Memory B cell (primary cell): ENCODE measurements at places on chromosomes 16 and 17.

DNA sequence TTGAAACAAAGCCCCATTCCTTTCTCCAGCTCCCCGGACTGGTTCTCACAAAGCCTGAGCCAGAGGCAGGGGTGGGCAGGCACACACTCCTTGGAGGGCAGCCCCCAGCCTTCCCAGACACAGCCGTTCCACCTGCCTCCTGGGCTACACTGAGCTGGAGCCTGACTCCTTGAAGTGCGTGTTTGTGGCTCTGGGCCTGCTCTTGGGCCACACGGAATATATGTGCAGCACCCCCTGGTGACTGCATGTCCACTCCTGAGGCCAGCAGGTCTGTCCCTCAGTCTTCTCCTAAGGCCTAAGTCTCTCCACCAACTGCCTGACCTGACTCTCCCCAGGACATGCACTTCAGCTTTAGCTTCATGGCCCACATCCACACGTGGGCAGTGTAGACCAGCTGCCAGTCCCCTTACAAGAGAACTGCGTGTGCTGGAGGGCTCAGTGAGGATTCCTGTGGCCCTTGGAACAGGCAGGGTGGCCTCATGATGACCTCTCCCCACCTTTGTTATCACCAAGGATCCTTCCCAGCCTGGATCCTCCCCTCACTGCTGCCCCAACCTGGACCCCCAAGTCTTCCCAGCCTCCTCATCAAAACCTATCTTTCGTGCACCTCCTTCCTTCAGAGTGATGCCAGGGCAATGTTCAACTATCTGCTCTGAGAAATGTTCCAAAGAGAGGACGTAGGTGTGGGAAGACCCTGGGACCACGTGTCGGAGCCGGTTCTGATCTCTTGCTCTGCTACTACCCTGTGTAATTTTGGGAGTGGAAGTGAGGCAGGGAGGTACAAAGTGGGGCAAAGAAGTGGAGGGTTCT lies 12.4 kb upstream of the SLC6A2 start:
- DNase-seq, result no peak

DNA sequence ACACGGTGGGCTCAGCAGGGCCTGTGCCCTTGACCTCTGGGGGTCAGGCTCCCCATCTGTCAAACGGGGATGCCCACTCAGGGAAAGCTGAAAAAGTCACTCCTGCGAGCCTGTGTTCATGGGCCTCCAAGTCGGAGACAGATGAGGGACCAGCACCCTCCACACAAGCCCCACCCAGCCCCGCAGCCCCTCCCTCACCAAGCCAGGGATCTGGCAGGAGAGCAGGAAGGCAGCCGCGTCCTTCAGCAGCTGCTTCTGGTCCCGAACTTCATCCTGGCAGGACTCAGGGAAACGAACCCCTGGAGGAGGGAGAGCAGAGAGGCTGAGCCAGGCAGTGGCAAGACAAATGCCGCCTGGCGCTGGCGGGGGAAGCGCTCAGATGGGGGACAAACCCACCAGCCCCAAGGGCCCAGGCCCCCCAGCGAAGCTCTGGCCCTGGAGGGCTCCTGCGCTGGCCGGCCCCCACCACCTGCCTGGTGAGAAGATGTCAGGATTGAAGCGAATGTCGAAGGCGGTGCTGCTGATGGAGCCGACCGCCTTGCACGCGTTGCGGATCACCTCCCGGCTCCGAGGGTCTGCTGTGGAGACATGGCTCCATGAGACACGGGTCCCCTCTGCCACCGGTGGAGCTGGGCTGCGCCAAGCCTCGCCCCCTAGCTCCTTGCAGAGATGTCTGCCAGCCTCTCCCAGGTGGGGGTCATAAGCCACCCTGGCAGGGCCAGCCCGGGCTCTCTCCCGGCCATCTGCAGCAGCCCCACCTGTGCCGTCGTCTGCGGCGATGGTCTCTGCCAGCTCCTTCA lies 15.4 kb downstream of the CLUH start:
- no peak for DNase-seq

- DNase-seq, result no peak
Observed at GRCh38 chr16:14586637-14587305, 43.3 kb downstream of the PARN start.

DNA sequence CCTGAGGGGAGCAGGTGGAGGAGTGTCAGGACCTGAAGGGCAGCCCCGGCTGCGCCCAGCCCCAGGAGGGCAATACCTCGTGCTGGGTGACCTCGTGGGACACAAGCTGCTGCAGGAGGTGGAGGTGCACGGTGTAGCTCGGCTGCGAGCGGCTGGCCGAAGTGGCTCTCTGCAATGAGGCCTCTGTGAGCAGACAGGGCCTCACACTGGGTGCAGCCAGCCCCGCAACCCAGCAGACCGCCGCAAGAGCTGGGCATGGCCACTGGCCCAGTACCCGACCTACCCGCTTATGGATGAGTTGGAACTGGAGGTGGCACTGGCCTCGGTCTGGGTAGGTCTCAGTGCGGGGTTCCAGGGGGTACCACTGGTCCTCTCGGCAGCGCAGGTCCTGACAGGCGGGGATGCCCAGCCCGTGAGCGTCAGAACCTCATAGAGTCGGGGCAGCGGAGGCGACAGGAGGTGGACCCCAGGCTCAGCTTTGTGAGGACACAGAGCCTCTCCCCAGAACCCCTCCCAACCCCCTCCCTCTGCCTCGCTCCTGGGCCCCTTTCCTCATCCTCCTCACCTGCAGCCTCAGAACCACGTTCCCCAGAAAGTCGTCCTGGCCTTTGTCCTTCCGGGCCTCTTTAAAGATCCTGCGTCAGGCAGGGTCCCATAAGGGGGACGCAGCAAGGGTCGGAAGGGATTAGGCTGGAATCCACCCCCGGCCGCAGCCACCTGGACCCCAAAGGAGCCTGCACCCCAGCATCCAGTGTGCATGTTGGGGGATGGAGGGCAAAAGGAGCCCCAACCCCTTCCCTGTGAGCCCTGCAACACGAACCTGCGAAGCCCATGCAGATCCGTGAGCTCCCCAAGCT lies 4.0 kb downstream of the UNC13D start:
- DNase-seq, result no peak

DNA sequence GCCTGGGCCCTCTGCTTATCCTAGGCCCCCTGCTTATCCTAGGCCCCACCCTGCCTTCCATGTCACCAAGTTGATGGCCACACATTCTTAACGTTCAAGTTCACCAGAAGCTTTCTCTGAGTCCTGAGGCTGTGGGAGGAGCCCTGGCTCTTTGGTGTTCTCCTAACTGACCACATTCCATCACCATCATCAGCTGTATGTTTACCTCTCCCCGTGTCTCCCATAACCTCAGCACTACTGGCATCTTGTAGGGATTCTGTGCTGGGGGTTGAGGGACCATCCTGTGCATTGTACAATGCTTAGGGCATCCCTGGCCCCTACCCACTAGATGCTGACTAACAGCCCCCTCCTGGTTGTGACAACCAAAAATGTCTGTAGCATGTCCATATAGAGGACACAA lies 99.3 kb downstream of the NDE1 start:
- no peak for DNase-seq

GRCh38 chr17:81031566-81032550 lies 3.1 kb upstream of the BAIAP2 start:
- no peak for DNase-seq

DNA sequence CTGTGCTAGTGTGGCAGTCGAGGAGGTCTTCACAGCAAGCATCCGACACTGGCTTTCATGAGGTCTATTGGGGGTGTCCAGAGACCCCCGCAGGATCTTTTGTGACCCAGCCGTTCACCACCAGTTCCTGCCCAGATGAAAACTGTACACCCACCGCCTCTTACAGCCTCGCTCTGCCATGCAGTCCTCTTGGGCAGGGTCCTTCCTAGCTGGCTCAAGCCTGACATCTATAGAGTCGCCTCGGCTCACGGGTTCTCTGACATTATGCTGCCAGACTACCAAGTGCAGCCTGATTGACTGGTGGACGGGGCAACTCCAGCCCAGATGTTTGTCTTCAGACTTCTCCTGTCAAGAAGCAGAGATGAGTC lies 14.6 kb upstream of the CLEC10A start:
- no peak for DNase-seq
